ENCODE measurements at places on chromosomes 16 and 17.

- no peak for DNase-seq
These were observed 42.3 kb downstream of the IRX3 start for GRCh38 chr16:54244061-54244886.

DNA sequence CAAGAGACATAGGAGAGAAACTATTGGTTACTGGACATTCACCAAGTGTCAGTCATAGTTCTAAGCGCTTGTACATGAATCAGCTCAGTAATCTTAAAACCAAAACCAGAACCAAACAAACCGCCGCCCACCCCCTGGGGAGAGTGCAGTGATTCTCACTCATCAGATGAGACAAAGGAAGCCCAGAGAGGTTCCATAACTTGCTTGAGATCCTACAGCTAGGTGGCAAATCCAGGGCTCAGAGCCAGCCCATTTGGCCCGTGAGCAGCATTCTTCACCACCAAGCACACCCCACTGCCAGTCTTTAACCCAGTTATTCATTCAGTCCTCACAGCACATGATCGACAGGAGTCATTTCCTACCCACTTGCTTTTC is 37.2 kb upstream of the RGS9 start:
- peak; percentile 66 for DNase-seq

DNA sequence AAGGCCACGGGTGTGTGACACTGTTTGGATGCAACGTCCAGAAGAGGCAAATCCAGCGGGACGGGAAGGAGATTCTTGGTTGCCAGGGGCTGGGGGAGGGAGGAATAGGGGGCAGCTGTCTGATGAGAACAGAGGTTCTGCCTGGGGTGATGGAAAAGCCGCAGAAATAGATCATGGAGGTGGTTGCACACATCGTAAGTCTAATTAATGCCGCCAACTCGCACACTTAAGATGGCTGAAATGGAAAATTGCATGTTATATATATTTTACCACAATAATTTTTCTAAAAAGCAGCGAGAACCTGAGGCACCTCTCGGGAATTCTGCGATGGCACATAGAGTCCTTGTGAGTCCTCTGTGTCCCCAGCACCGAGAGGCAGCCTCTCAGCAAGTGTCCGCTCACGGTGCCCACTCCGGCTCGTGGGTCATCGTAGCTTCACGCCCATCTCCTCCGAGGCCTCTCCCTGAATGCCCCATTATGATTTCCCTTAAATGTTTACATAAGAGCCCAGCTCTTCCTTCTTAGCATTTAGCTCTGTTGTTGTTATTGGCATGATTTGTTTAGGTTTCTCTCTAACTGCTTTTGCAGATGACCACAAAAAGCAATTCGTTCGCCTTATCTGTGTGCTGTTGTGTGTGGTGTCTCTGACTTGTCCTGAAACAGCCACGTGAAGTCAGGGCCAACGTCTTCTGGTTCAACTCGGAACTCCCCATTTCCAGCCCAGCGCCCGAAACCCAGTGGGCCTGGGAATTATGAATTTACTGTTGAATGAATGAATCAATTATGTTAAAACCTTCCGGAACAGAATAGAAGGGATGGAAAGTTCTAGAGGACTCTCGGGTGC is 7.7 kb downstream of the WFDC1 start:
- no peak for DNase-seq

DNA sequence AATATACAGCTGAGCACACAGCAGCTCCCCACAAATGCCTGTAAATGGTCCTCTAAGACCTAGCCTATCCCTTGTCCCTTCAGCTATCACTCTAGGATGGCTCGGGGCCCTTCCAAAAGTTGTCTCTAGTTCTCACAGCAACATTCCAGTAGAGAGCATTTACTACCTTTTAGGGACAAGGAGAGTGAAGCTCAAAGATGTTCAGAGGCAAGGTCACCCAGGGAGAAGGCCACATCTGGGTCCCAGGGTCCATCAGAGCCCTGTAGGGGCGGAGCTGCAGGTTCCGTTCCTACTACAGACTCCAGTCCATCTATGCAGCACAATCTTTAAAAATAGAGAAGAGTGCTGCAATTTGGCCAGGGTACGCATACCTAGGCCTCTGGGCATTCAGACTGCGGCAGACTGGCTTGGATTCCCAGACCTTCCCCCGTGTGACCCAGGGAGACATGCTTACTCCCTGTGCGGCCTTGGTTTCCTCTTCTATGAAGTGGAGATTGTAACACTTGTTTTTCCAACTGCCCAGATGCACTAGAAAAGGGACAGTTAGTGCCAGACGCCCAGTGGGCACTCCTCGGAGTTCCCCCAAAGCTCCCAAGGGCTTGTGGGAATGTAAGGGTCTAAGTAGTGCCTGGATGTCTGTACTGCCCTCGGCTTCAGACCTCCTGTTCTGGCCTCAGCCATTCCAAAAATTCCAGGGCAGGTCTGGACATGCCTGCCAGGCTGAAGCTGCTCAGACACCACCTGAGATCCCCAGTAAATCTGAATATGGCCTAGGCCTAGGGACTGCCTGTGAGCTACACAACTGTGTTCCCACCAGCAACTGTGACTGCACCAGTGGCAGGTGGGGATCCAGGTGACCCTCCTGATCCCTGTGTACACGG is 2.5 kb downstream of the SLC12A4 start:
- DNase-seq, result no peak

DNA sequence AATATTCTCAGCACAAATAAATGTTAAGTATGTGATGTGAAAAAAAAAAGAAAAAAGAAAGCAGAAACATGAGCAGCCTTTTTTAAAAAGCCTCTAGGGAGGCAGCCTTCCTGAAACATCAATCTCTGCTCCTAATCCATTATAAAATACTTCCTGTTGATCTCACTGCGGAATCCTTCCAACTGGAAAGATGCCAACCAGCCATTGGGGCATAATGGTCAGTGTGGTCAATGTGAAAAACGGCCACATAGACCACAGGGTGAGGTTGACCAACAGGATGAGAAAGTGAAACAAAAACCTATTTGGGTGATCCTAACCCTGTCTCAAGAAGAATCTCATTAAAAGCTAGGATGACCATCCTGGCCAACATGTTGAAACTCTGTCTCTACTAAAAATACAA is 26.1 kb upstream of the ABCA8 start:
- no peak for DNase-seq

GRCh38 chr17:70454908-70455307 is 285.6 kb downstream of the KCNJ2 start:
- no peak for DNase-seq

- DNase-seq, result no peak
These were observed 183.8 kb downstream of the CCDC182 start for GRCh38 chr17:57561072-57561861.

GRCh38 chr17:8405499-8406016 is 7.9 kb upstream of the RNF222 start:
- no peak for DNase-seq

- no peak for DNase-seq
These were observed 958.1 kb downstream of the KCNJ2 start for GRCh38 chr17:71127416-71127815.

Data from CD4-positive, alpha-beta T cell treated with Interleukin-2 at 100 ng/mL for 4 hours (primary cell).